Activated CD4-positive, alpha-beta T cell treated with anti-CD3 and anti-CD28 coated beads for 1 hour (primary cell): ENCODE measurements at places on chromosomes 3 and 15.

DNA sequence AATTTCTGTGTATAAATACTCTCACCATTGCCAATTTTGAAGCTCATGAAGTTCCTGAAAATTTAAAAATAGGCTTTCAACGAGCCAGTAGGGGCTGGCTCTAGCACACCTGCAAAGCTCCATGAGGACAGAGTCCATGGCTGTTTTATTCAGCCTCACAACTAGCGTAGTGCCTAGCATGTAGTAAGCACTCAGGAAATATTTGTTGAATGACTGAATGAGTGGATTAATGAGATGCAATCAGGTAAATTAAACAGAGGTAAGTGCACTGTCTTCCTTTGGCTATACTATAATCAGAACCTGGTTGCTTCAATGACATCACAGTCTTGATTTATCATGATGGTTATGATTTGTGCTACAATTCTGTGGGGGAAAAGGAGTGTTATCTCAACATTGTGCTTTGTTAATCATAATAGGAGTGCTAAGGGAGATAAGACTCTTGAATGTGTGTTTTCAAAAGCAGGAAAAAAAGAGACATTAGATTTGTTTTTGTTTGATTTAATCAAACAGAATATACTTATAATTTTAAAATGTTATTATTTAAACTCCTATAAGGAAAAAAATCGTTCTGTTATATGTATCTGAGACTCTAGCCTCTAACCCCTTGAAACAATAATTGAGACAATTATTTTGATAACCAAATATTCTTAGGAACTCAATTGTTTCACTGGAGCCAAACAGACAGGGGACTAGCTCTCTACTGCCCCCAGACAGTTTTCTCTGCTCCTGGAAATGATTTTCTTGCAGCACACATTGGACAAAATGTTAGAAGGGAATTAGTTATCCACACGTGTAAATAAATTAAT, 171.7 kb upstream of the ATP11B start:
- DNase-seq: no peak

DNA sequence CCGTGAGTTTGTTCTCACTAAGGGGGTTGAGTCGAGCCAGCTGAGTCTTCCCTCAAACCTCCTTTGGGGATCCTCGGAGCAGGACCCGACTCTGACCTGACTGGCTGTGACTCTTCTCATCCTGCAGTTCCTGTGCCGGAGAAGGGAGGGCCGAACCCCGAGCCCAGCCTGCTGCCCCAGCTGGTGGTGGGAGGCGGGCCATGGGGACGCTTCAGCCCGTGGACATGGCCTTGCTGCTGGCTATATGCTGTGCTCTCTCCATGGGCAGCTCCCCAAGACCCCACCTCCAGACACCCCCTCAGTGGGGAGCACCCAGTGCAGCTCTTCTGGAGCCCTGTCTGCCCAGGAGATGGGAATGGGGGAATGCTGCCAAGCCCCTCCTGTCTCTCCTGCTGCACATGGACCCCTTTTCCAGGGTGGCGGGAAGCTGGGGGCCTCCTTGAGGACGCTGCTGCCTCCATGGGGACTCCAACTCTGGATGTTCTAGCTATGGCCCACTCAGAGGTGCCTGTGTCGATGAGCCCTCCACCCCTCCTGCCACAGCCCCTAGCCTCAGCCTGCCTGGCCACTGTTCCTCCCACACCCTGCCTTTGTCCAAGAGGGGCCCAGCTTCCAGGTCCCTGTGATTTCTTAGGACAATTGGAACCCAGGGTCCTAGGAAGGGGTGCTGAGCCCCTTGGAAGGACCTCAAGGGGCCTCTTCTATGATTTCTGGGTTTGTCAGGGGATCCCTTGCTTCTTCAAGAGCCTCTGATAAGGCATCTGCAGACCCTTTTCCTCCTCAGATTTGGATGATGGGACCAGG, 12.8 kb downstream of the C15orf39 start:
- no peak for DNase-seq

DNA sequence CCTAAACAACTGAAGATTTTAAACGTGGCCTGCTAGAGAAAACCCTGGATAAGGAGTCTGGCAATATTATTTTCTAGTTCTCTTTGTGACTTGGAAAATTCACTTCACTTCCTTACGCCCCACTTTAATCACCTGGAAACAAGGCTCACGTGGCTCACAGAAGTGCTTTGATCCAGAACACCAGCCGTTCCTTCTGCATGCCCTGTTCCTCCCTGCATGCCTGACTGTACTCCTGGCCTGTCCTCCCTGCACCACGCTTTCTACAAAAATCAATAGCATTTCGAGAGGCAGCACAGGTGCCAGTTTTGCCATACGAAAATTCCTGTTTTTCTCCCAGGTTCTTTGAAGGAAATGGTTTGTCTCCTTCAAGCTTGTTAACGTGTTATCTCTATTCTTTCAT, 474.2 kb upstream of the RGMA start:
- no peak for DNase-seq

GRCh38 chr15:76193934-76194333, 117.3 kb downstream of the ETFA start:
- no peak for DNase-seq

DNA sequence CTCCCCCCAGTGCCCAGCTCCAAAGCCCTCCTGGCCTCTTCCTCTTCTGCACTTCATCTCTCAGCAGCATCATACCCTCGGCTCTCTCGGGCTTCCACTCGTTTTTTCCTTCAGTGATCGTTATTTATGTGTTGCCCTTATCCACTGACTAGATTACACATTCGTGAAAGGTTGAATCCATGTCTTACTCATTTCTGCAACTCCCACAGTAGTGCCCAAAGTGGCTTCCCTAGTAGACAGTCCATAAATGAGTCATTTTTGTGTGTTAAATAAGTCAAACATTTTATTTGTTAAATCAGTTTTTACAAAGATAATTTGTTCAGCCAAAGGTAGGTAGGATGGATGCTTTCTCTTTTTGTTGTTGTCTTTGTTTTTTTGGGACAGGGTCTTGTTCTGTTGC, 87.4 kb downstream of the CRTC3 start:
- no peak for DNase-seq

- DNase-seq: no peak
Observed at GRCh38 chr3:123324880-123325765, 123.4 kb downstream of the SEC22A start.
